ENCODE measurements at places on chromosomes 13 and 19.
A peak's percentile ranks its signal among the peaks of the same experiment; 100 is the strongest.

DNA sequence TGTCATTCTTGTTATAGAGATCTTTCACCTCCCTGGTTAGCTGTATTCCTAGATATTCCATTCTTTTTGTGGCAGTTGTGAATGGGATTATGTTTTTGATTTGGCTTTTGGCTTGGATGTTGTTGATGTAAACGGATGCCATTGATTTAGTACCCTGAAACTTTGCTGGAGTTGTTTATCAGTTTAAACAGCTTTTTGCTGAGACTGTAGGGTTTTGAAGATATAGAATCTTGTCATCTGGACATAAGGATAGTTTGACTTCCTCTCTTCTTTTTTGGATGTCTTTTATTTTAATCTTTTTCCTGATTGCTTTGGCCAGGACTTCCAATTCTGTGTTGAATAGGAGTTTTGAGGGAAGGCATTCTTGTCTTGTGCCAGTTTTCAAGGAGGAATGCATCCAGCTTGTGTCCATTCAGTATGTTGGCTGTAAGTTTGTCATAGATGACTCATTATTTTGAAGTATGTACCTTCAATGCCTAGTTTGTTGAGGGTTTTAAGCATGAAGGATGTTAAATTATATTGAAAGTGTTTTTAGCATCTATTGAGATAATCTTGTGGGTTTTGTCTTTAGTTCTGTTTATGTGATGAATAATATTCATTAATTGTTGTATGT, 16.8 kb downstream of the ZNF431 start:
- DNase-seq: no peak

DNA sequence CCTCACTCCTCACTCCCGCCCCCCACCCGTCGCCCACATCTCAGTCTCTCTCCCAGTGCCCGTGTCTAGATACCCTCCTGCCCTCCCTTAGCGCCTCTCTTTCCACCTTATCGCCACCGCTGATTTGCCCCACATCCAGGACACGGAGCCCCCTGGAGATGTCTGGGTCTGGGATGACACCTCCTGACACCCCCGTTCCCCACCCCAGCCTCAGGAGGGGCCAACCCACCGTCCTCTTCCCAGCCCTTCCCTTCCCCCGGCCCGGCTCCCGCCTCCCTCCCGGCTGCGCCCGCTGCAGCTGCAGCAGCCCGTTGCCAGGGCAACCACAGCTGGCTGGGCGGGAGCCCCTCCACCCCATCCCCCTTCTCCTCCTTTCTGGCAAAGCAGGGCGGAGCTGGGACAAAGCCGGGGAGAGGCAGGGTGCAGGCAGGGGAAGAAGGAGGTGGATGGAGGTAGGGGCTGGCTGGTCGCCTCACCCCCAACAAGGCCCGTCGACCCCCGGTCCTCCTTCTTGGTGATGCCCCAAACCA, 13.5 kb downstream of the DPF1 start:
- peak; percentile 67 for DNase-seq

DNA sequence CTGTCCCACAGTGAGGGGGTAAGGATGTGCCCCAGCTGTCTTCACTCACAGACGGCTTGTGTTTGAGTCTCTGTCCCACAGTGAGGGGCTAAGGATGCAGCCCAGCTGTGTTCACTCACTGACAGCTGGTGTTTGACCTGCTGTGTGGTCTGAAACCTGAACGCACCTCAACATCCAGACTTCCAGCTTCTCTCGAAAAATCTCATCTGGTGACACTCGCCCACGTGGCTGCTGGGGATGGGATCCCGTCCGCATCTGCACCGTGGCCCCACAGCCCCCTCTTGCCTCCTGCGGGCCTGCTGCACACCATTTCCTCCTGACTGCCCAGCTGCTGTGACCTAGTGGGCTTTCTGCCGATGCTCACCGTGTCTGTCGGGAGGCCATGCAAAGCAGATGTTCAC, 27.3 kb downstream of the CHAF1A start:
- DNase-seq: no peak

- DNase-seq: no peak
Measured at GRCh38 chr13:72884101-72884500, 102.2 kb downstream of the PIBF1 start.

- DNase-seq: no peak
Measured at GRCh38 chr19:29567366-29567915, 38.6 kb upstream of the POP4 start.

- DNase-seq: no peak
Measured at GRCh38 chr19:55158848-55159749, 1.6 kb upstream of the TNNI3 start.

DNA sequence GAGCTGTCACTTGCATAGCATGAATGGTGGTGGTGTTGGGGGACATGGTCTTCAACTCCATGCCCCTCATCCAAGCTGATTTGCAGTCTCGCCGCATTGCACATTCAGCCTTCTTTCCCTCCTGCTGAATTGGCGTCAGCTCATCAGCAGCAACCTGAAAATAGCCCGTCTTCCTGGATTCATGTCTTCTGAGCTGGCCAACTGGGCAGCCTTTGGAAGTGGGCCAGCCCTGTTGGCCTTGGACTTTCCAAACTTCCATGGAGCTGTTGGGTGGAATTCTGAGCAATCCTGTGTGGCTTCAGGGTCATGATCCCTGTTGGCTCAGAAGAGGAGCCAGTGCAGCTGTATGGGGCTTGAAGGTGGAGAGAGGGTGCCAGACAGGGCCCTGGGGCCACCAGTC, 68.8 kb downstream of the ZNF536 start:
- no peak for DNase-seq

GRCh38 chr13:111423168-111423785, 102.8 kb downstream of the TEX29 start:
- DNase-seq: no peak

GRCh38 chr13:110816500-110816899, 98.4 kb downstream of the ANKRD10 start:
- no peak for DNase-seq

DNA sequence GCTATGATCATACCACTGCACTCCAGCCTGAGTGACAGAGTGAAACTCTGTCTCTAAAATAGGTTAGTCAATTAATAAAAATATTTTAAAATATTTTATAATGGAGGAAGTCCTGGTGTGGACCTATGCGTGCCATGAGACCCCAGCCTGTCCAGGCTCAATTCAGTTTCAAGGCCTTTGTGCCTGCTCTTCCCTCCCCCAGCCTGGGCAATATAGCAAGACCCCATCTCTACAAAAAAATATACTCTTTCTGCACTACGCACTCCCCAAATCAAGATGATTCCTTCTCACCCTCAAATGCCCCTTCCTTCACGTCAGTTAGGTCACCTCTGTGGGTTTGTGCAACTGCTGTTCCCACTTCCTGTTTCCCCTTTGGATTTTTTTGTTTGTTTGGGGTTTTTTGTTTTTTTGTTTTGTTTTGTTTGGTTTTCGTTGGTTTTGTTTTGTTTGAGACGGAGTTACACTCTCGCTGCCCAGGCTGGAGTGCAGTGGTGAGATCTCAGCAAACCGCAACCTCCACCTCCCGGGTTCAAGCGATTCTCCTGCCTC, 1.4 kb upstream of the HSH2D start:
- DNase-seq: no peak

DNA sequence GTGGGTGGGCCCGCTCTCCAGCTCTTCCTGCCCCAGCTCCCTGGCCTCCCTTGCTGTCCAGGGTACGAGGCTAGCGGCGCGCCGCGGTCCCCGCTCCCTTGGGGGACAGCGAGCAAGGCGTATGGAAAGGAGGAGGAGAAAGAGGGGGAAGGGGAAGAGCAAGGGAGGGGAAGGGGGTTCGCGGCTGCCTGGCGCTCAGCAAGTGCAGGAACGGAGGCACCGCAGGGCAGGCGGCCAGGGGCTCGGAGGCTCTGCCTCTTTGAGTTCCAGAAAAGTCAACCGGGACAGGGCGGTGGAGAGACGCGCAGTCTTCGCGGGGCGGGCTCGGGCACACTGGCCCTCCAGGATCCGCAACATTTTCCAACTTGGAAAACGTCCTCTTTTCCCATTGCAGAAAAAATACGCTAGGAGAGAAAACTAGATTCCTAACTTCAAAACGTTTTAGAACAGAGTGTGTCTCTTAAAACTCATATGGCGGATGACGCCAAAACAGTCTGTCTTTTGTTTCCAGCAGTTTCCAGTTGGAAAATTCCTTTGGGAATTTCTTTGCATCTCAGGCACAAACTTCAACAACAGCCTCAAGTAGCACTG, 23.1 kb upstream of the TNFRSF19 start:
- no peak for DNase-seq

- no peak for DNase-seq
Measured at GRCh38 chr19:38583219-38583984, 34.4 kb downstream of the MAP4K1 start.

DNA sequence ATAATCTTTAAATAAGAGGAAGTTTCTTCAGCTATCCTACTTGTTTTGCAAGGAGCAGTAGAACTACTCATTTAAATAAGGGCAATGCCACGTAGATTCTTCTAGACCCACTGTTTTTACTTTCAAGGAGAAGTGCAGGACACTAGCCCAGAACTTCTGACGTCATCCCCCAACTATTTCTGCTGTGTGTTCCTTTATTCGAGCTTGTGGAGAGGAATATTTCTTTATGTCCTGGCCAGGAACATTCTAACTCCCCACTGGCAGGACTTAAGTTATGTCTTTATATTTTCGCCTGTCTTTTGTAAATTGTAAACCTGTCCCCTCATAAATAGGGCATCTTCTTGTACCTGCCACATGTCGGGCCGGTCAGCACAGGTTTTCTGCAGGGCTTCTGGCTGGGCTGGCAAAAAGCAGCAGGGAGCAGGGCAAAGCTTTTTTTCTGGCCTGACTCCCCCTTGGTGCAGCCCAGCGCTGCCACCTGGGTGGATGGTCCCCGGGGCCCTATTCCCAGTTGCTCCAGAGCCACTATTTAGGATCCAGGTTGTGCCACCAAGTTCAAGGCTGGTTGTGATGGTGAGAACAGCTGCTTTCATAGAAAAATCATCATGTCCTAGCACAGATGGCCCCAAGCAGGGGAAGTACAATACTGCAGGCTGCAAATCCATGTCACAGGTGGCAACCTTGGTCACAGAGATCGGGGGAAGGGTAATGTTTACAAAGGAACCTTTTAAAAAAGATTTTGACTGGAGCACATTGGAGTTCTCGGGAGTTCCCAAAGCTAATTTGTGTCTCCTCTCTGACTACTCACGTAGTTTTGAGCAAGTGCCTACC, 1.8 kb downstream of the MBNL2 start:
- DNase-seq: peak; percentile 53

GRCh38 chr13:42875475-42876269, 94.3 kb downstream of the FAM216B start:
- DNase-seq: no peak

DNA sequence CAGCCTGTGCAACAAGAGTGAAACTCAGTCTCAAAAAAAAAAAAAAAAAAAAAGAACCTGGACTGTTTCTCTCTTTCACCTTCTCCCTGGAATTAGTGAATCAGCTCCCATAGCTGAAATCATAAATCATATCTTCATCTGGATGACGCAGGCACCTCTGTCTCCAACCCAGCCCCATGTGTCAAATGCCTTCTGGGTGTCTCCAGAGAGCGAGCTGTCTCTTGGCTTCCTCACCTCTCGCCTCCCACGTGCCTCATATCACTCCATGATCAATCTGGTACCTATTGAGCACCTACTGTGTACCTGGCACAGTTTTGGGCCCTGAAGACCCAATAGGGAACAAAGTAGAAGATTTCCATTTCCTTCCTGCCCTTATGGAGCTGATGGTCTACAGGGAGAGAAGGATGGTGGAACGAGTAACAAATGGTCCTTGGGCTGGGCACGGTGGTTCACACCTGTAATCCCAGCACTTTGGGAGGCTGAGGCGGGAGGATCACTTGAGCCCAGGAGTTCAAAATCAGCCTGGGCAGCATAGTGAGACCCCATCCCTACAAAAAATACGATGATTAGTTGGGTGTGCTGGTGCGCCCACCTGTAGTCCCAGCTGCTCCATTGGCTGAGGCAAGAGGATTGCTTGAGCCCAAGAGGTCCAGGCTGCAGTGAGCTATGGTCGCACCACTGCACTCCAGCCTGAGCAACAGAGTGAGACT, 2.5 kb downstream of the HSD11B1L start:
- DNase-seq: no peak

- DNase-seq: no peak
Measured at GRCh38 chr19:2413629-2414028, 13.8 kb downstream of the TIMM13 start.

- DNase-seq: no peak
Measured at GRCh38 chr13:20685092-20685491, 18.4 kb upstream of the IL17D start.

DNA sequence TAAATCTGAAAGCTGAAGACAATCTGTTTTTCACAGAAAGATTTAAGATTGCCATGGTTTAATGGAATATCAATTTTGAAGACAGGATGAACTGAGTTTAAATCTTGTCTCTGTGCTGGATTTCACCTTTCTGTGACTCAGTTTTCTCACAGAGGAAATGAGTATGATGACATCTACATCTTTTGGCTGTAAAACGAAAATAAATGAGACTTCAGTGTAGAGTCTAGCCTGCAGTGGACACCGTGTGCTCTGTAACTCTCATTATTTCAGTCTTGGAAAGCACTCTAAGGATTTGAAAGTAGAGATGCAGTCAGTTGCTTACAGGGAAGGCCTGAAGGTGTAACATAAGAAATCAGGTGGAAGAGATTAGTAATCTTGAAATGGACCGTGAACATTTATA, 150.4 kb downstream of the NALCN start:
- no peak for DNase-seq

- no peak for DNase-seq
Measured at GRCh38 chr13:80883545-80883944, 542.6 kb upstream of the SPRY2 start.

DNA sequence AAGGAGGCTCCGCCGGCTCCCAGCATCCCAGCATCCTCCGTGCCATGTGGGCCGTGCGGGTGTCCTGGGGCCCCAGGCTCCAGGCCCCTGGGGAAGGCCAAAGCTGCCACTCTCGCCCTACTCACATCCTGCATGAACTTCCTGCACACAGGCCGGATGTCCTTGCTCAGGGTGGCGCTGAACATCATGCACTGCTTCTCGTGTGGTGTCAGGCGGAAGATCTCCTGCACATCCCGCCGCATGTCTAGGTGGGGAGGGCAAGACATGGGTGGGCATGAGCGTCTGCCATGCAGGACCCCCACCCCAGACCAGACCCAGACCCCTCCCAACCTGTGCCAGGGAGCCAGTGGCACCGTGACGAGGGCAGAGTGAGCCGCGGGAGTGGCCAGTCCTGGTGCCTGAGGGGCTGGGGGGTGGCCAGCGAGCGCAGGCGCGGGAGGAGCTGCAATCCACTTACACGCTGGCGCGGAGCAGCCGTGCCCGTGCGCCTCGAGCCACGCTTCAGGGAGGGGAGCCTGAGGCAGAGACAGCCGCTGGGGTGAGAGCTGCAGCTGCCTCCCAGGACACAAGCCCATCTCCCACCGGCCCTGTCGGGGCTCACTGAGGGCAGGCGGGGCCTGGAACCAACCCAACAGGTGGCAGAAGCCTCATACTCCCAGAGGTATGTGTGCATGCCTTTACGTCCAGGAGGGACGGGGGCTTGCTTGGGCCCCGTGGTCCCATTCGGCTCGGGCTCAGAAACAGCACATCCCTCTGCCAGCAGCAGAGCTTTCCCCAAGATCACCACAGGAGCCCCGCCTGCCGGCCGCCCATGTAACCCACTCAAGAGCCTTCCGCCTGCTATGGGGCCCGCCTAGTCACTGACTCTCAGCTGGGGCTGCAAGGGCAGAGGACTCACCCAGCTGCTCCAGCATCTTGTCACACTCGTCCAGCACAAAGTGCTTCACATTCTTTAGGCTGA, 8.8 kb downstream of the DDX39A start:
- no peak for DNase-seq

GRCh38 chr19:41363371-41363752, 587 bp downstream of the B9D2 start:
- no peak for DNase-seq

- DNase-seq: no peak
Measured at GRCh38 chr13:50170447-50171037, 155.3 kb downstream of the KCNRG start.

Data from amygdala (tissue), 56 donors.